ENCODE measurements at places on chromosomes 5 and 9.

- DNase-seq, result no peak
Observed at GRCh38 chr5:1974501-1975405, 92.0 kb upstream of the IRX4 start.

- DNase-seq, result no peak
Observed at GRCh38 chr5:73318308-73318719, 130.3 kb downstream of the FOXD1 start.

GRCh38 chr9:25226901-25227686 is 451.1 kb downstream of the TUSC1 start:
- no peak for DNase-seq

GRCh38 chr5:120141076-120141475 is 323.0 kb upstream of the PRR16 start:
- DNase-seq, result no peak

GRCh38 chr5:107950776-107951175 is 280.0 kb upstream of the EFNA5 start:
- DNase-seq, result no peak

- no peak for DNase-seq
Observed at GRCh38 chr5:95107138-95107537, 177.8 kb downstream of the MCTP1 start.

- no peak for DNase-seq
Observed at GRCh38 chr5:146018514-146019375, 82.4 kb downstream of the SH3RF2 start.

DNA sequence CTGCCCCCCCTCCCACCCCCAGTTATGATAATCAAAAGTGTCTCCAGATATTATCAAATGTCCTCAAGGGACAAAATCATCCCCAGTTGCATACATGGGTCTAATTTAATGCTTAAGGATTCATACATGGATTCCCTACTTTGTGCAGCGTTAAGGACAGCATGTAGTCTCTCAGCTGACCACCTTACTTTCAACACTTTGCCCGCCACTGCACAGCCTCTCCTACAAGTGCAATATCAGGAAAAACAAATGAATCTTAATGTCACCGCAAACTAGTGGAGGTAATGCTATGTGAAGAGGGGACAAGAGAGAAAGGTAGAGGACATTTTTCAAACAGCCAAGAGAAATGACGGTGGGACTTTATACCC is 78.6 kb downstream of the TLE1 start:
- DNase-seq, result no peak

All from stimulated activated naive CD8-positive, alpha-beta T cell treated with anti-CD3 and anti-CD28 coated beads, Interleukin-15, amount 100 ng/mL, for 72 hours (primary cell).